ENCODE measurements at places on chromosomes 7 and 10.

DNA sequence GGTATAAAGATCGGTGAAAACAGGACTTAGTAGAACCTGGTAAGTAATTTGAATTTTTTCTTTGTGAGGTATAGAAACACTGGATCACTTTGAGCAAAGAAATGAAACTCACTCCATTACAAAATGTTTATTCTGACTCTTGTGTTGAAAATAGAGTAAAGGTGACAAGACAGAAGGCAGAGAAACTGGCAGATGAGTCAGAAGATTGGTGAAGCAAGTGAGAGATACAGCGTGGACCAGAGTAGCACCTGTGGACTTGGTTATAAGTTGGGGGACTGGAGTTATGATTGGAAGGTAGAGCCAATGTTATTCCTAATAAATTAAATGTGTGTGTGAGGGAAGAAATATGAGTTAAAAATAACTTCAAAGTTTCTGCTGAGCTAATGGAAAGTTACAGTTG is 620.9 kb downstream of the ZWINT start:
- DNase-seq: no peak

- no peak for DNase-seq
These were observed 149.8 kb downstream of the DOCK4 start for GRCh38 chr7:112056409-112056808.

DNA sequence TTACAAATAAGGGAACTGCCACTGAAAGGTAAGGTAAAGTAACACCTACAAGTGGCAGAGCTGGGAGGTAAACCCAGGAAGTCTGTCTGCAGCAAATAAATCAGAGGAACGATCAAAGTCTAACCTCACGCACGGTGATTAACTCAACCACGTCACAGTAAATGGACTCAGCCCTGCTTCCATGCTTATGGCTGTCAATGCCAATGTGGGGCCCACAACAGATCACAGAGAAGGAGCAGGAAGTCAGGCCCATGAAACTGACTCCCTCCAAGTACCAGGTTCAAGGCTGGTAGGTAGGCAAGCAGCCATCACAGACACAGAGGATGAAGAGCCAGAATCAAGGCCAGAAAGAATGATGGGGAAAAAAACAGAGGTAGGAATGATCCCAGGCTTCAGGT is 38.0 kb upstream of the ACSL5 start:
- DNase-seq: no peak

DNA sequence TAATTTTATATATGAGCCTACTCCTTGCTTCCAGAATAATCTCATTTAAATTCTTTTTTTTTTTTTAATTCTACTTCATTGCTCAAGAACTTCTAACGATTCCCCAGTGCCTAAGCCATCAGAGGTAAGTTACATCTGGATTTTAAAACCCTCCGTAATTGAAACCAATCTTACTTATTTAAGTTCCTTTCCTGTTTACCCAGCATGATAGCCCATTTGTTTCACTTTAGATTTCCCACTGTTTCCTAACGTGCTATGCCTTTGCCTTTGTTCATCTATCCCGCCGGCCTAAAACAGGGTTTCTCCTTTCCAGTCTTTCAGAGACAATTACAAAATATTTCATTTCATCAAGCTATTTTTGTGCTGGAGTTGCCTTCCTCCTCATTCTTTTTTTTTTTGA is 75.8 kb upstream of the ETV1 start:
- DNase-seq: no peak

DNA sequence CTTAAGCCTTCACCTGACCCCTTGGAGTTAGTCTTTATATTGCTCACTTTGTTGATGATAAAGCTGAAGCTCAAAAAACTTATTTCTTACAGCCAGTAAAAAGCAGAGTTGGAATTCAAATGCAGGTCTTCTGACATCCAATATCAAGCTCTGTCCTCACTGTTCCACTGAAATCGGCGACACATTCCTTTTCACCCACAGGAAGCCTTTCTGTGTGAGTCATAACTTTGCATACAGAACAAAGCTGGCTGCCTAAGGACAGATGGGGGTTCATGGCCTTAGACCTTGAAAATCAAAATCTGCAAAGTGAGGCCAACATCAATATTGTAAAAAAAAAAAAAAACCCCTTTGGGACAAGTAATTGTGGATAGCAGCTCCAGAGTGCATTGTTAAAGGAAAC is 21.8 kb upstream of the AKR1B1 start:
- DNase-seq: no peak

DNA sequence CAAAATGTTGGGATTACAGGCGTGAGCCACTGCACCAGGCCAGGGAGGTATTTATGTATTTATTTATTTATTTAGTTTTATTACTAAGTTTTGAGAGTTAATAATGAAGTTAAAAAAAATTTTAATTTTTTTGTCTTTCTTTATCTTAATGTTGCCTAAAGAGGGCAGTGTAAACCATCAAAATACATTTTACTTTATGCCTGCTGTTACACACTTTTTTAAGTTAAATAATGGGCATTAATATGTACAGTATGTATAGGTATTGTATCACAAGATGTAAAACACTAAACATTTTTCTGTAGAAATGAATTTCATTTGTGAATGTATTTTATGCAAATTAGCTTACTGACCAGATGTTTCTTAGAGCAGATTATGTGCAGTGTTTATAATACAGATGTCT is 129.4 kb downstream of the AASS start:
- DNase-seq: no peak

DNA sequence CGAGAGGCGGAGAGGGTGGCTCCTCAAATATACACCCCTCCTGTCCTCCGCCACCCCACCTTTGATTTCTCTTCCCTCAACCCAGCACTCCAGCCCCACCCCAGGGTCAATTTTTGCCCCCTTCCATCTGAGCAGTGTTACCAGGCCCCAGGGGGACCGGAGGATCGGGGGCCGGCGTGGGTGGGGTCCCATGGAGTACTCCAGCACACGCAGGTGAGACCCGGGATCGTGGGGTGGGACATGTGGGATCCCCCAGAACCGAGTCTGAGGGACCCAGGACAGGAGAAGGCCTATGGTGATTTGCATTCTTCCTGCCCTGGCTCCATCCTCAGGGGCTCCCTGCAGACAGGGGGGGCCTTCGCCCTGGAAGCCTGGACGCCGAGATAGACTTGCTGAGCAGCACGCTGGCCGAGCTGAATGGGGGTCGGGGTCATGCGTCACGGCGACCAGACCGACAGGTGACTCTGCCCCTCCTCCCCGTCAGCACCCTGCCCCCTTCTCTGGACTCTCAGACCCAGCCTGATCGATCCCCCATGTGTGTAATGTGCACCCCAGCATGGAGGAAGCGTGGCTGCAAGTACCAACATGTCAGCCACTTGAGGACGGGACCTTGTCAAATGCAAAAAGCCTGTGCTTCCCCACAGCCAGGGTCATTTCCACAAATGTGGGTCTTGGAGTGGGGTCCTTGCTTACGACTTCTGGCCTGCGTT is 744 bp downstream of the TRIP6 start:
- no peak for DNase-seq

DNA sequence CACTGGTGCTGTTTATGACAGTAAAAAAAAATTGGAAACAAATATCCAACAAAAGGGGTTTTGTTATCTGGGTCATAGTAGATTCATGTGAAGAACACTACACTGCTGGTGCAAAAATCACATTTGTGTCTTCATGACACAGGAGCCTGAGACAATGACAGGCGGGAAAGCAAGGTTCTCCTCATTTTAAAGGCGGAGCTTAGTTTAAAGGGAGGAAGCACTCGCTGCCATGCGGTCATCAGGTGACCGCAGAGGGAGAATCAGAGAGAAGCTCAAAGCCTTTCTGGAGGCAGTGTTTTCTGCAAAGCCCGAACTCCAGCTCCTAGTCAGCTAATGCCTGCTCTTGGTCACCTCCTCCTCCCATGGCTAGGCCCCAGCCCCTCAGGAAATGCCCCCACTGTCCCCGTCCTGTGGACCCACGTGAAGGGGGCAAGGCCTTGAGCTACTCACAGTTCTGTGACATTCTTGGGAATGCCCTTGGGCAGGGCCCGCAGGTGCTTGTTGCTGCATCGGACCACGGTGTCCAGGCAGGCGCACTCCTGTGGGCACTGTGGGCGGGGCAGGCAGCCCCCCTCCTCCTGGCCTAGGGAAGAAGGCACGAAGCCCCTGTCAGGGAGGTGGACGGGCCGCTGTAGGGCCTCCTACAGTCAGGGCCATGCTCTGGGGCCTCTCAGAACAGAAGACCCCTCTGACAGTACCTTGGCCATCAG is 146.1 kb downstream of the SLIT1 start:
- DNase-seq: no peak

GRCh38 chr7:133782470-133782869 is 344.7 kb upstream of the LRGUK start:
- DNase-seq: no peak

GRCh38 chr10:42952931-42953683 is 123.8 kb upstream of the RET start:
- DNase-seq: no peak

- DNase-seq: no peak
These were observed 40.1 kb downstream of the ELMO1 start for GRCh38 chr7:37408291-37409228.

DNA sequence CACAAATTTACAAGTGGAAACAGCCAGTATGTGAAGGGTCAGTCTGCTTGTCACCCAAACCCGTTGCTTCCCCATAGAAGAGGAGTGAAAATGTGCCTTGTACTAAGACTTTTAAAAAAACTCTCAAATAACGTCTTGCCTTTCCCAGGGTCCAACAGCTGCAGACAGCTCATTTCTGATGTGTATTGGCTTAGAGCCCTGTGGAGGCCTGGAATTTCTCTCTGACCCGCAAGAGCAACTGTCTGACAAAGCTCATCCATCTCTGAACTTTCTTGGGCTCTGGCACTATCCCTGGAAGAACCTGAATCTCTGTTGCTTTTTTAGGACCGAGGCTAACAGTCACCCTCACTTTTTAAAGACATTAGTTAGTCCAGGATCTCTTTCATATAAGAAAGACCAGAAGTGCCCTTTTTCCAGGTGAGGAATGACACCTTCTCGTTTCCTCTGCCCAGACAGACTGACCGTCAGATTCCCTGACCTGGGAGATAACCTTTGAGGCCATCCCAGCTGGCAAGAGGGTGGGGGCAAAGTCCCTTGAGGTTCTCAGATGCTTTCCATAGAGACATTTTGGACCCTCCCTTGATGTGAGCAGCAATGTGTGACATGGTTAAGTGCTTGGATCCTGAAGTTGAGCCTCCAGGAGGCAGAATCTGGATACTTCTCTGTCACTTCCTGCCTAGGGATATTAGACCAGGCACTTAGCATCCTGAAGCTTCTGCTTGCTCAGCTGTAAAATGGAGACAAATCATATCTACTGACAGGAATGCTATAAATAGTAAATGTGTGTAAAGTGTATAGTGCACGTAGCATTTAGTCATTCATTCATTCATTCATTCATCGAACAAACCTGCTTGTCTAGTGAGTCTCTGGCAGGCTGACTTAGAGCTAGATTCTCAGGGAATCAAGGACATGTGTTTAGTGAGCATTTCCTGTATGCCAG is 4.5 kb upstream of the NODAL start:
- no peak for DNase-seq

DNA sequence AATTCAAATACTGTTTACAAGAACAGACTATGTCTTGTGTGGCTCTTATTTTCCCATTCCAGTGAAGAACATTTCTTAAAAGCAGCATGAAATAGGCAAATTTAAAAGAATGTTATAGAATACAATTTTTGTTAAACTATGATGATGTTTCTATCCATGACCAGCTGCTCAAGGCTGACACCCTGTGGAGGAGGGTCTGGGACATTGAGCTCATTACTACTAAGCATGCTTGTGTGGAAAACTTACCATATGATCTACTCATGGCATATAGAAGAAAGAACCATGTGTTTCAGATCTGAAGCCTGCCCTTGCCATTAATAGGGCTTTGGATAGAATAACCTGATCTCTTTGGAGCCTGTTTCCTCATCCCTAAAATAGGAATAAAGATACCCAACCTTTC is 125.0 kb downstream of the FOXP2 start:
- no peak for DNase-seq

DNA sequence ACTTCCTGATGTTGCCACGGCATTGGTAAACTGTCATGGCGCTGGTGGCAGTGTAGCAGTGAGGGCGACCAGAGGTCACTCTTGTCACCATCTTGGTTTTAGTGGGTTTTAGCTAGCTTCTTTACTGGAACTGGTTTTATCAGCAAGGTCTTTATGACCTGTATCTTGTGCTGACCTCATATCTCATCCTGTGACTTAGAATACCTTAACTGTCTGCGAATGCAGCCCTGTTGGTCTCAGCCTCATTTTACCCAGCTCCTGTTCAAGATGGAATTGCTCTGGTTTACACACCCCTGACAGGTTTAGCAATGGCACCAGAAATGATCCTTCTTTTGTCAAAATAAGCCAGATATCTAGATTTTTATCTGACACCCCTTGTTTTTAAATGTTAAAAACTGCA is 85.3 kb downstream of the ARL4A start:
- DNase-seq: no peak

DNA sequence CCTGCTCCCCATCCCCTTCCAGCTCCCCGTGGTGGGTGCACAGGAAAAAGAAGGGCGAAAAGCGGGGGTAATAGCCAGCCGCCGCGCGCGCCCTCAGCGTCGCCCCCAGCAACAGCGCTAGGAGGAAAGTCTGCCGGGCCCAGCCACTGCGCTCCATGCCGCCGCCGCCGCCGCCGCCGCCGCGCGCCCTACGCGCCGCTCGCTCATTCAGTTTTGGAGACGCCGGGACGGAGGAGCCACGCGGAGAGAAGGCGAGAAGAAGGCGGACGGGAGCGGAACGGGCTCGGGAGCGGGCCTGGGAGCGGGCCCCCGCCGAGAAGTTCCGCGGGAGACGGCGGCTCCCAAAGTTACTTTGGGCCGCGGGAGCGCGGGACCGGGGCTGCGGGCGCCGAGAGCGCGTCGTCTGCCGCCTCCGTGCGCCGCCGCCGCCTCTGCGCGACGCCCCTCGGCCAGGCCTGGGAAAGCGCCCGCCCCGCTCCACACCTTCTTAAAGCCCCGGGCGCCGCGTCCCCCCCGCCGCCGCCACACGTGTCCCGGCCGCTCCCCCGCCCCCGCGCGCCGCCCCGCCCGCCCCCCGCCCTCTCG is at the start of gene RELN:
Gene RELN, minus strand, starts transcription at position 459 of the 585 bp plus-strand sequence. Its CDS starts 302 bp downstream, at position 157.
- DNase-seq: no peak

DNA sequence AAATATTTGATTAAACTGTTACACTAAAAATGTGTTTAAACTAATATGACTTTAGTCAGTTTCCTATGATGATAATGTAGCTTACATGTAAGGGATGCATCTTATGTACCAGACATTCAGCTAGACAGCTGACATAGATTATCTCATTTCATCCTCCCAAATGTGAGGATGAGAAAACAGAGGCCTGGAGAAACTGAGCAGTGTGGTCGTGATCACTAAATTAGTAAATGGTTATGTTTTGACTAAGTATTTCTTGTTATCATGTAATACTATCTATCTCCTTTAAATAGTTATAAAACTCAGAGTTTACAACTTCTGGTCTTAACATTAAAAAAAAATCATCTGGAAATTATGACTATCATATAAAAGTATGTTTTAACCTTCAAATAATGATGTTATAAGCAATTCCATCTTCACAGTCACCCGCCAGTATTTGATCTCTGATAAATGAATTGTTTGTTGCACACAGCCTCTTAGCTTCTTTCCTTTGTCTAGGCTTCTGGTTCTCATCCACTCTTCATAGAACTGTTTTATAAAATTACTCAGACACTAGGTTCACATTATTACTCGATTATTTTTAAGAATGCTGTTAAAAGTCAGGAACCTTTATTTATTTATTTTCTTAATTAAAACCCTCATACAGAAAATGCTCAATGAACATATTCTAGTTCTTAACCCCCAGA is 33.6 kb upstream of the HDAC9 start:
- no peak for DNase-seq

- DNase-seq: no peak
These were observed 13.8 kb downstream of the EMX2 start for GRCh38 chr10:117556356-117556755.

- DNase-seq: no peak
These were observed 101.3 kb downstream of the MDFIC start for GRCh38 chr7:115023219-115023618.
